ENCODE measurements at places on chromosomes 4 and X. TPM values are rescaled to one million over a fixed set of nuclear protein-coding genes. Genes with fewer than 3 reads are reported as not detected.

The CXorf49 gene
- not detected for total RNA-seq

The LDB2 gene
- not detected for total RNA-seq

The FAM53A gene
- total RNA-seq, result 0.93 TPM

The RAB39B gene
- total RNA-seq, result 5.6 TPM

The CT47B1 gene
- total RNA-seq, result not detected

The SLC6A8 gene
- total RNA-seq, result 0.71 TPM

The KIT gene
- total RNA-seq, result 0.36 TPM

The TXK gene
- total RNA-seq, result 67.0 TPM

The CRMP1 gene
- total RNA-seq, result not detected

DNA sequence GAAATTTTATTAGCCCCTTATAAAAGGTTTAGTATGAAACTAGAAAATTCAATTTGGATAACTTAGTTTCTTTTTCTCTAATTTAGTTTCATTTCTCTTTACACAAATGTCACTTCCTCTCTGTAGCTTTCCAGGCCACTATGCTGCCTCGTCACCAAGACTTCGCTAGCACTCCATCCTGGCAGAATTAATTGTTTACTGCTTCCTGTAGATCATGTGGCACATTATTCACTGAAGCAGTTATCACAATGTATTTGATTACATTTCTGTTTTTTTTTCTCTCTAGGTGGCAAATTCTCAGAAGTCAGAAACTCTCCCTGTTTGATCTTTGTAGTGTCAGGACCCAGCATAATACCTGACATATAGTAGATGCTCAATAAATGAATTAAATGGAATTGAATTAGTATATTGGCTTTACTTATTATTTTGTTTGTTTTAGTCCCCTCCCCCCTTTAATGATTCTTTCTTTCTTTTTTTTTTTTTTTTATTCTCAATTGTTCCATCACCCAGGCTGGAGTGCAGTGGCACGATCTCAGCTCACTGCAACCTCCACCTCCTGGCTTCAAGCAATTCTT lies 9.3 kb upstream of the SAT1 start:
- peak; percentile 48 for DNase-seq

DNA sequence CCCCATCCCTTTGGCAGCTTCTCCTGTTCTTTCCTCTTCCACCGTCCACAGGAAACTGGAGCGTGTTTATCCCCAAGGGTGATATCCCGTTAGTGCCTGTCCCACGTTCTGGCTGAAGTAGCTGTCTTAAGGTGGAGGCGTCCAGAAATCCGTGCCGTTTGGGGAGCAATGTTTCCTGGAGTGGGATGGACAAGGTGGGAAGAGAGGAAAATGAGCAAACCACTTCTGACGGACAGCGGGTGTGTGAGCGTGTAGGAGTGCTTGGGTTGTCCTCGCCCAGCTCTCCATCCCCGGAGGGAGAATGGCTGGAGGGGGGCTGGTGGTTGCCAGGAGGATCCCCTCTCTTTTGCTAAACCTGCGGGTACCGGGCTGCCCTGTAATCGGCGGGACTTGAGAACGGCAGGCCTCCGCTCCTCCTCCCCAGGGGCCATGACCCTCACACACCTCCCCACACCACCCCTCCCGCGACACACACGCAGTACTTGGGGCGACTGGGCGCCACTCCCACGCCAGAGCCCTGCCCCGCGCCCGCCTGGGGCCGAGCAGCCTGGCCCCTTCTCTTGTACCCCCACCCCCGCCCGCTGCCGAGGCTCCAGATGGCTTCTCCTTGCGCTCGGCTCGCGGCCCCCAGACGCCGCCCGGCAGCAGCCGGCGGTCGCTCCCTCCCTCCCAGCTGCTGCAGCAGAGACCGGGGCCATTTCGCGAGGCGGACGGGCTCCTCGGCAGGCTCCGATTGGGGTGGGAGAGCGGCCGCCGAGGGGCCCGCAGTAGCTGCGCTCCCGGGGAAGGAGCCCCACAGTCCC lies 13.9 kb upstream of the PRDM8 start:
- DNase-seq, result peak; percentile 36

DNA sequence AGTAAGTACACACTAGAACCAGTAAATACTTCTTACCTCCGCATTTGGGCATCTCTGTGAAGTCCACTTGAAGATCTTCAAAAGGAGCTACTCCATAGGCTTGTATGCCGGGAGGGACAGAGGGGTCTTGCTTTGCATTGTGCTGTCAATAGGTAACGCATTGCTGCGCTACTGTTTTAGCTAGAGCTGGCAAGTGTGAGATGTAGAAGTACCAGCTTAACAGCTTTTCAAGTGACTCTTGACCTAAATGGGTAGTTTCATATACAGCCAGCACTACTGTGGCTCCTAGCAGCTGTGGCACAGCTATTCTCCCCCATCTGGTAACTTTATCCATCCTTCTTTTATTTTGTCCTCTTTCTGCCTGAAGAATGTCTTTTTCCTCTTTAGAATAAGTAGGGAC lies 205.3 kb upstream of the KLF8 start:
- DNase-seq, result no peak

- no peak for DNase-seq
Measured at GRCh38 chrX:13898083-13898482, 81.2 kb upstream of the GPM6B start.

DNA sequence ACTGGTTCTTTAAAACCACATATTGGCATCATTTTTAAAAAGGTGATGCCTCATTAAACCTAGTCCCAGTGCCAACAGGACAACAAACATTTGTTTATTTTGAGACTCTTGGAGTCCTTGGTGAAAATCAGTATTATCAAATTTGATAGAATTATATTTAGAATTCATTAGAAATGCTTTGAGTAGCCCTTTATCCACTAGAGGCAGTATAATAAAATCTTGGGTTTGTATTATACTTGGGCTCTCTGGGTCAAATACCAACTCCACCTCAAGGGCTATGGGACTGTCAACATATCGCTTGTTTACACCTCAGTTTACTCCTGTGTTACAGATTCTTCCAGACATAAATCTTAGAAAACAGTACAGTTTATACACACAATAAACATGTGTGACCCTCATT lies 335.7 kb upstream of the FSTL5 start:
- no peak for DNase-seq

DNA sequence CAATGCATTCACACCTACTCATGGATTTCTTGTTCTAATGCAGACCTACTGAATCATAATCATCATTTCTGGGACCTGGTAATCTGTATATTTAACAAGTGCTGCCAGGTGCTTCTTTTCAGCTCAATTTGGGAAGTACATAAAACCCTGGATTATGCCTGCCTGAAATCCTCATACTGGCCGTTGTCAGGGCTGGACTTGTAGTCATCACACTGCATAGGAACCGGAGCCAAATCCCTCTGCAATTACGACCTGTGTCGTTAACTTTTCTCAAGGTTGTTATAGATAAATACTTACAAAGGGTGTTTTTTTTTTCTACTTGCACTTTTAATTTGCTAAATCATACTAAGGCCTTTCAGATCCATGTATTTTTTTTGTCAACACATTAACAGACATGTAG lies 294.9 kb upstream of the PRPS2 start:
- no peak for DNase-seq

DNA sequence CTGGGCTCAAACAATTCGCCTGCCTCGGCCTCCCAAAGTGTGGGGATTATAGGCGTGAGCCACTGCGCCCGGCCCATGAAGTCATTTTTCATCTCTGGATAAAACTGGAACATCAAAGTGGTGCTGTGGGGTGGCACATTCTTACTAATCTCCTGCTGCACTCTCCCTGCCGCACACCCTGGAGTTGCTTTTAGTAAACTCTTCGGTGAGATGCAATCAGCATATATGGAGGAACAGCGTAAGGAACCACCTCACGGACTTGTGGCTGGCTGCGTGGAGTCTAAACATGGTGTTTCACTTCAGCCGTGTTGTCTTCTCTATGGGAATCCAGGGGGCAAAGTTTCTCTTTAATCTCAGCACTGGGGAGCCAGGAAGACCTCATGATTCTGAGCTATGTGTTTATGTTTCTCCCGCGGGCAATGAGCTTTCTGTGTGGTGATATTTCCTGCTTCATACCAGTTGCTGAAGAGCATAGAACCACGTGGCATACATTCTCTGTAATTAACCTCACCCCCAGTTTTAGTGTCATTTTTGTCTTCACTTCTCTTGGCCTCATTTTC lies 2.1 kb upstream of the RHOH start:
- DNase-seq, result peak; percentile 67

DNA sequence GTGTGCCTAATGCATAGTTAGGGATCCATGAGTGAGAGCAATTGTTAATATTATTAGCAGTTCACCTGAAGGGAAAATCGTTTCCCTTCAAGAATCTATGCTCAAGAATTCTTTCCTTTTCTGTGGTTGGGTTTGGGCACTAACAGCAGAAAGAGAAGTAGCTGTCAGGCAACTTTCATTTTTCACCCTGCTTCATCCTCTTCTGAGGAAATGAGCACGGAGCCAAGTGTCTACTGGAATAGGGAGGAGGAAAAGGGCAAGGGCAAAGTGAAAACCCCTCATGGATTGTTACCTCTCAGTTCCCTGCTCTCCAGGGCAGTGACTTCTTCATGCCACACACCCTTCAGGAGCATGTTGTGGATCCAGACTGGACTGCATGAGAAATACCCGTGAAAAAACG lies 2.6 kb upstream of the HPGDS start:
- no peak for DNase-seq

DNA sequence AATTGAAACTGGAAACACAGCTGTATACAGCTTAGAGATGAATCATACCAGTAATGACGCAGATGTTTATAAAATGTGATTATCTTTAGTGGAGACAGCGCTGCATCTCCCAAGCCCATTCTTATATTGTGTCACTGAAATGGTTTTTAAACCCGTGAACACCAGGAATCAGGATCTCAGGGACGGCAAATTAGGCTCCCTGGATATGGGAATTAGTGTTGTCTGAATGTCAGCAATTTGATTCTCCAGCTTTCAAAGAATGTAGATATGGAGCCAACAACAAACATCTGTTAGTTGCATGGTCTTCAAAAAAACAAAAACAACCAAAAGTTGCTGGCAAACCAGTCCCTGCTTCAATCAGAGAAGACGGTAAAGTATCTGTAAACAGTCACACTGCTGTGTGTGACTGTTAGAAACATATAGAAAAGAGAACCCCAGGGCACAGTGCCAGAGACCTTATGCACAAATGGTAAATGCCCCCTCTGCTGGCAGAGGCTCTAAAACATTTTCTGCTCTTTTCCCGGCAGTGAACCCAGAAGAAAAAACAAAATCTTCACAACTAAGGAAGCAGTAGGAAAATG lies 351.9 kb upstream of the FTHL17 start:
- no peak for DNase-seq

- no peak for DNase-seq
Measured at GRCh38 chr4:156971676-156972378, at the start of gene PDGFC. Gene PDGFC (minus strand): TSS chr4:156971799. CDS start chr4:156970903, 896 bp downstream.

DNA sequence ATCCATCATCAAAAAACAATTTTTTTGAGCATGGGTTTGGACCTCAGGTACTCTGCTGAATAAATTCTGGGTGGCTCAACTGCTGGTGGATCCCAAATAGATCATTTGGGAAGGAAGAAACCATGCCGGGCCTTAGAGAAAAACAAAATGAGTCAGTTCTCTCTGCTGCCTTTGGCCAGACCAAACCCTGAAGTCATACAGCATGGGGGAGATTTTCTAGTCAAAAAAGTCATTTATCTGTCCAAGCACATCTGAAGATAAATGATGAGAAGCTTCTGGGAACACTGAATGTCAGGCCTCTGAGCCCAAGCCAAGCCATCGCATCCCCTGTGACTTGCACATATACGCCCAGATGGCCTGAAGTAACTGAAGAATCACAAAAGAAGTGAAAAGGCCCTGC lies 261.4 kb downstream of the DHX15 start:
- DNase-seq, result no peak

DNA sequence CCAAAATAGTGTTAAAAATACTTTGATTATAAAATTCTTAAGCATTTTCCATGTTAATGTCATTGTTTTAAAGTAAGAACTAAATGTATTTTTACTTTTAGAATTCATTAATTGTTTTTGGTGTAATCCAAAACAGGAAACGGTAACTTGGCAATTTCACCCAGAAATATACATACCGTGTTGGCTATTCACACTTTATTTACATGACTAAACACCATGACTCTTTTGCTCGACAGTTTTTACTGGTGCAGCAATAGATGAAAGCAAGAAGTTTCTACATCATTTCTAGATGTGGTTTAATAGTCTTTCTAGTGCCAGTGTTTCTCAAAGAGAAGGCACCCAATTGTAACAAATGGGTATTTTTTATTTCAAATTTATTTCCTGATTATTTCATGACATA lies 25.6 kb upstream of the MAGEA1 start:
- no peak for DNase-seq

GRCh38 chr4:73823760-73824159 lies 12.7 kb upstream of the CXCL6 start:
- no peak for DNase-seq
